ENCODE measurements at places on chromosomes 11 and 22.

DNA sequence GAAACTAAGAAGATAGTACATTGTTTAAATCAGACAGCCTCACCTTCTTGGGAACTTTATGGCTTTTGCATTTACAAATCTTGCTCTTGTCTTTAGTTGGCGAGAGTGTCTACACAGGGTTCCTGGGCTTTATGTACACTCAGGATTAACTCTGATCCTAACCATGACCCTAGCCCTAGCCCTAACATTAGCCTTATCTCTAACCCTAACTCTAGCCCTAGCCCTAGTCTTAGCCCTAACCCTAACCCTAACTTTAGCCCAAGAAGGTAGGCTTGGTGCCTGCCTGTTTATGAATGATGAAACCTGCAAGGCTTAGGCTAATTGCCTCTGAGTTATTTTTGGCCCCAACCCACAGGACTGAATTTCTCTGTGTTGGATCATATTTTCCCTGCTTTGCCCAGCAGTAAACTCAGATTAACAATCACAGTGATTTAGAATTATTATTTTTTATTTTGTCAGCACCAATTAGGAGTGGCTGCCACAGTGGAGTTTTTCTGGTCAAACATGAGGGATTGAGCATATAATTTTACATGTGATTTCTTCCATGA lies 44.1 kb upstream of the OR9Q1 start:
- no peak for DNase-seq

DNA sequence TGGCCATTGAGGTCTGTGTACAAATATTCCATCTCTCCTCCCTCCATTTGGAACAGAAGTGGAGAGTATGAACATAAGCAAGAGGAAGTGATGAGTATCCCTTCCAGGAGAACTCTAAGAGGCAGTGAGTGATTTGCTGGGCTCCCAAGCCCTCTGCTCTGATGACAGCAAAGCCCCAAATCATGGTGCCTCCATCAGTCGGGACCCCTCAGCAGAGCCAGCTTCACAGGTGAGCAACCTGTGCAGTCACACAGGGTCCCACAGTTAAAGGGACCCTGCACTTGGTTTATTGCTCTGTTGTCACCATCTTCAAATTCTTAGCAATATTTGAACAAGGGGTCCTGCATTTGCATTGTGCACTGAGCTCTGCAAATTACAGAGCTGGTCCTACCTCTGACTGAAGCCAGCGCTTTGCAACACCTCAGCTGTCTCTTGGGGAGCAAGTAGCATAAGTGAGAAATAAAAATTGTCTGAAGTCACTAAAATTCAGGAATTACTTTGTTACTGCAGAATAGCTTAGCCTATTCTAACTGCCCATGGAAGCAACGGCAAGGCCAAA lies 466.4 kb downstream of the MN1 start:
- no peak for DNase-seq

DNA sequence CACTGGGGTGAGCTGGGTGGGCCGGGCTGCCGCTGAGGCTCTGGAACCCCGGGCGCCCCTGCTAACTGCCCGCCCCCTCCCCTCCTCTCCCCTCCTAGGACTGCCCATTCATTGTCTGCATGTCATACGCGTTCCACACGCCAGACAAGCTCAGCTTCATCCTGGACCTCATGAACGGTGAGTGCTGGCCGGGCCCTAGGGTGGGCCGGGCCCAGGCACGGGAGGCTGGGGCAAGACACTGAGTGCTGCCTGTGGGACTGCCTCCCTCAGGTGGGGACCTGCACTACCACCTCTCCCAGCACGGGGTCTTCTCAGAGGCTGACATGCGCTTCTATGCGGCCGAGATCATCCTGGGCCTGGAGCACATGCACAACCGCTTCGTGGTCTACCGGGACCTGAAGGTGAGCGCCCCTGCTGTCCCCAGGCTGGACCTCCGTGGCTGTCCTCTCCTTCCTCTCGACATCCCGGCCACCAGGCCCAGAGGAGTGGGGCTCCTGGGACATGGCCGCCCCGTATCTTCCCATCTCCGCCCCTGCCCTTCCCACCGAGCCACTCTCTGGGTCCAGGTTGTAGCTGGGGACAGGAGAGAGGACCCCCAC lies 7.5 kb upstream of the ANKRD13D start:
- DNase-seq = no peak

DNA sequence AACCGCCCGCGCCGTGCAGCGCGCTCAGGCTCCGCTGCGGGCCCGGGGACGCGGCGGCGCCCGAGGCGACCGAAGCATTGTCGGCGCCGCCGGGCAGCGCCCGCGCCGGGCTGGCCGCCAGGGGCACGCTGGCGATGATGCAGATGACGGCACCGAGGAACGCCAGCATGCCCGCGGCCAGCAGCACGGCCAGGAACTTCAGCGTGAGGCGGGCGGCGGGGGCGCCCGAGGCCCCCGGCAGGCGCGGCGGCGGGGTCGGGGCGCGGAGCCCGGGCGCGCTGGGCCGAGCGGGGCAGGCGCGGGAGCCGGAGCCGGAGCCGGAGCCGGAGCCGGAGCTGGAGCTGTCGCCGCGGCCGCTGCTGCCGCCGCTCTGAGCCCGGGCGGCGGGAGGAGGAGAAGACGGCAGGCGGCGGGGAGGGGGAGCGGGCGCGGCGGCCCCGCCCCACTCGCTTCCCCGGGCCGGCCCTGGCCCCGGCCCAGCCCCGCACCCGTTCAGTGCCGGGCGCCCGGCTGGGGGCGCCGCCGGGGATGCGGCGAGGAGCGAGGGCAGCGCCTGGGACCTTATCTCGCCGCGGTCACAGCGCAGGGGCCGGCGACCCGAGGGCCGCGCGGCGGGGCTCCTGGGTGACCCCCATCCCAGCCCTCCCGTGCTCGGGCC lies at the start of gene NPTXR:
TSS of gene NPTXR (minus strand) at position 372 of the 658 bp plus-strand sequence.
- DNase-seq = no peak

- no peak for DNase-seq
These were observed 38.4 kb upstream of the RTL6 start for GRCh38 chr22:44536411-44536810.

DNA sequence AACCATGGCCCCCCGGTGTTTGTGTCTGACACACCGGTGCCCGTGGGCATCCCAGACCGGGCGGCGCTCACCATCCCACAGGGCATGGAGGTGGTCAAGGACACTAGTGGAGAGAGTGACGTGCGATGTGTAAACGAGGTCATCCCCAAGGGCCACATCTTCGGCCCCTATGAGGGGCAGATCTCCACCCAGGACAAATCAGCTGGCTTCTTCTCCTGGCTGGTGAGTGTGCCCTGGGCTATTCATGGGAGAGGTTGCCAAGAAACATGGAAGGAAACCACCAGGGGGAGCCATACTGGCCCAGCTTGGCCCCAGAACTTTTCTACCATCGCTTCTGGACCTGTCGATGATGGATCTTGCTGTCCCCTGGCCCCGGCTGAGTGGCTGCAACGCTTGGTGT lies 36.5 kb downstream of the PRDM11 start:
- no peak for DNase-seq

- DNase-seq = no peak
These were observed 111.0 kb upstream of the ARHGAP42 start for GRCh38 chr11:100575860-100576717.

GRCh38 chr11:65492637-65493366 lies 6.0 kb upstream of the MALAT1 start:
- peak; percentile 79 for DNase-seq

GRCh38 chr11:121576531-121576930 lies 123.8 kb upstream of the SORL1-AS1 start:
- no peak for DNase-seq

DNA sequence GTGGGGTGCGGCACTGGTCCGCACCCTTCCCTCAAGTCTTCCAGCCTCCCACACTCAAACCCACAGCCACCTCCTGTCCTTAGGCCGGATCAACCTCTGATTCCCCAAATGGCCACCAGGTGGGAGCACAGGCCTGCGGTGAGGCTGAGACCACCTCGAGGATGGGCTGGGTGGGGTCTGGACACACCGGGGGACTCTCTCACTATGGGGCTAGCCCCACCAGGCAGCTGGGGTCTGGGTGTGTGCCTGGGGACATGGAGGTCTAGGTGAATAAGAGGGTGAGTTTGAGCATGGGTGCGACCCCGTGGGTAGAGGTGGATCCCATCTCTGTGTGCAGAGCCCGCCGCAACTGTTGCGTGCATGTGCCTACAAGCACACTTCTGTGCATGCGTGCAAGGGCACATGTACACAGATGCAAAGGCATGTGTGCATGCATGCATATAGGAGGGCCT lies 32.6 kb downstream of the MYO18B start:
- no peak for DNase-seq

GRCh38 chr11:113615098-113615497 lies 91.0 kb downstream of the TMPRSS5 start:
- no peak for DNase-seq

DNA sequence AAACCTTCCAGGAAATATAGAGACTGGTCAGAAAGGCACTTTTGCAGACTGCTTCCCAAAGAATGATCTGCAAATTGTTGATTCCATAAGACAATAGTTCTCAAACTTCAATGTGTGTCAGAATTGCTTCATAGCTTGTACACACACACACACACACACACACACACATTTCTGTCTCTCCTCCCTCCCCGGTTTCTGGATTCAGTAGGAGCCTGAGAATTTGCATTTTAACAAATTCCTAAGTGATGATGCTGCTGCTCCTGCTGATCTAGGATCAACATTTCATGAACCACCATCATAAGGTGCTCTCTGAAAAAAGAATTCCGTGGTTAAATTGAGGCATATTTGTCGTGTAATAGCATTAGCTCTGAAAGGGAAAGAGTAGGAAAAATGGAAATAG lies 35.3 kb upstream of the FZD4 start:
- no peak for DNase-seq

DNA sequence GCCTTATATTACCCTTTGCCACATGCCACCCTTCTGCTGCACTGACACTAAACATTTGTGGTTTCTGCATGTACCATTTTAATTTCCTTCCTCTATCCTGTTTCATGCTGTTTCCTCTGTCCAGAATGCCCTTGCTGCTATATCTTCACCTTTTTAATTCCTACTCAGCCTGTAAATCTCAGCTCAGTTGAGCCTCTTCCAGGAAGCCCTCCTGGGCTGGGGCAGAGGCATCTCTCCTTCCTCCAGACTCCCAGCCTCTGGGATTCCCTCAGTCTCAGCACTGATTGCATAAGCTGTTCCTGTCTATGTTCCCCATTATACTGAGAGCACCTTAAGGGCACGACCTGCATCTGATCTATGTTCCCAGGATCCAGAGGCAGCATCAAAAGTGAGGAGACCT lies 98.7 kb downstream of the RNF169 start:
- no peak for DNase-seq

- DNase-seq = no peak
These were observed 2.0 kb downstream of the SERPINH1 start for GRCh38 chr11:75563978-75564552.

- no peak for DNase-seq
These were observed 11.7 kb upstream of the SORL1-AS1 start for GRCh38 chr11:121464352-121464946.

GRCh38 chr22:36237462-36238372 lies 1.6 kb downstream of the APOL2 start:
- no peak for DNase-seq

DNA sequence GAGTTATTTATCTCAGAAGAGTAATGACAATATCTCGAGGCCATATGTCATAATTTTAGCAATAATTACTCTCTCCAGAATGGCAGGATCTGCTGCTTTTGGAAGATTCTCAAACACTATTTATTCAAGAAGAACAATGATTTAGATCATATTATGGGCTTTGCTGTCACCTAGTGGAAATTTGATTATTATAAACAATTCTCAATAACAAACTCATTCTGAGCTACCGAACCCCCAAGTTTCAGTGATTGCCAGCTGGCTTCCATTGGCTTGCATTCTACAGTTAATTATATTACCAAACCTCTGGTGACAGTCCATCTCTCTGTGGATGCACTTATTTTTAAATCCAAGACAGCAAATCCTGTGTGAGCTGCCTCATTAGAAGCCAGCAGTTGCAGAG lies 27.9 kb upstream of the SLC36A4 start:
- no peak for DNase-seq

- DNase-seq = no peak
These were observed 21.6 kb upstream of the OR6X1 start for GRCh38 chr11:123775715-123776549.

DNA sequence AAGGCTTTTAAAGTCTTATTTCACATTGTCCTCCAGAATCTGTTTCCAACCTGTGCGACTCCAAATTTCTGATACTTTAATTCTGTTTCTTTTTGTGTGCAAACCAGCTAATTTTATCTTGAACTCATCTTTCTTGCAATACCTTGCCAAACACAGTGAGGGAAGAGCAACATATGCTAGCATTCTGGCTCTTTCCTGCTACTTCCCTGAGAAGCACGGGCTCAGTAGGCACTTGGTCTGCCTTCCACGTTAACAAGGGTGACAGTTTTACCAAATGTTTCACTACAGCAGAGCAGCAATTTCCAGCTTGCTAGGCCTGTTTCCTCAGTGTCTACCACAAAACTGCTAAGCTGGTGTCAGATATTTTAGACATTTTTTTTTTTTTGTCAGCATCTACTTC lies 405.8 kb downstream of the NTM start:
- no peak for DNase-seq

DNA sequence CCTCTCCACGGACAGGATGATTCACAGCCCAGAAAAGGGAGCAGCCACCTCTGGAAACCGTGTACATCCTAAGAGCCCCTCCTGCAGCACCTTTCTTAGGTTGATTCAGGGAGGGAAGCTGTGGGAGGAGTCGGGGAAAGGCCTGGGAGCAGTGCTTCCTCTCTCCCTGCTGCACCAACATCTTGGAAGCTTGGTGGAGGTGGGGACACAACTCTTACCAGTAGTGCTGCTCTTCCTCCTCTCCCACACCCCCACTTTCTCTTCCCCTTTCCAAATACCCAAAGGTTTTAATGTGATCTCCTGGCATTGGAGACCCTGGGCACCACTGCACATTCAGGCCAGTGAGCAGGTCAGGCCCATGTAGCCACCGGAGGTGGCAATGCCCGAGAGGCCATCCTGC lies 46.4 kb upstream of the HORMAD2 start:
- DNase-seq = no peak

DNA sequence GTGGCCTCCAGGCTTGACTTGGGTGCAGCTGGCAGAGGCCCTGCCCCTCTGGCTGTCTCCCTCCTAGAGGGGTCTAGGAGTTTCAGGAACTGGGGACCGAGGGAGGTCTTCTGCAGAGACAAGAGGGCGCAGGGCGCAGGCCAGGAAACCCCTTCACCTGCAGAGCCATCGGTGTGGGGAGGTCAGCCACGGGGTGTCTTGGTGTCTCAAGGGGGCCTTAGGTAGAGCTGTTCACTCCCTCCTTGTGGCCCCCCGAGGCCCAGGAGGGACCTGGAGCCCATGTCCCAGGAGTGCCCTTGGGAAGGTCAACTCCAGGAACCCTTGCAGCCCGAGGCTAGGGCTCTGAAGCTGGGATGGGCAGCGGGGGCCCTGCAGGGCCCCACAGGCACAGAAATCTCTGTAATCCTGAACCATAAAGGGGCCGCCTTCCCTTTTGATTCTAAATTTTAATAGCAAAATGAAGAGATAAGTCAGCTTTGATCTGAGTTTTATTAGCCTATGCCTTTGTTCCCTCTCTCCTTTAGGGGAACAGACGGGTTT lies 31.4 kb upstream of the TH start:
- no peak for DNase-seq

DNA sequence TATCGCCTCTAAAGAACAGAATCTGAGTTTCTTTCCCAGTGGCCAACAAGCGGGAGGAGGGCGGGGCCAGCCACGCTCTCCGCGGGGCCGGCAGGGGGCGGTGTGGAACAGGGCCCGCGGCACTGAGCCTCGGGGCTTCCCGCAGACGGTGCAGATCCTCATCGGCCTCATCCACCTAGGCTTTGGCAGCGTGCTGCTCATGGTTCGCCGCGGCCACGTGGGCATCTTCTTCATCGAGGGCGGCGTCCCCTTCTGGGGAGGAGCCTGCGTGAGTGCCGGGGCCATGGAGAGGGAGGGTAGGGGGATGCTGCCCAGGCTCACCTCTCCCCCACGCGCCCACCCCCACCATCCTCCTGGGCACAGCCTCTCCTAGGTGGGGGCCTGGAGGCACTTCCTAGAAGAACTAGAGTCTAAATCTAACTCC lies 10.7 kb downstream of the MS4A15 start:
- no peak for DNase-seq

Data from GF-D8 (cell line).